ENCODE measurements at places on chromosomes 3 and 15. TPM values are rescaled to one million over a fixed set of nuclear protein-coding genes. Genes with fewer than 3 reads are reported as not detected.

- DNase-seq = peak; percentile 40
Measured at GRCh38 chr15:92603743-92604470, 51.7 kb downstream of the FAM174B start.

Gene PLA1A
- total RNA-seq = not detected

Gene ADAMTSL3
- 1.2 TPM for total RNA-seq

DNA sequence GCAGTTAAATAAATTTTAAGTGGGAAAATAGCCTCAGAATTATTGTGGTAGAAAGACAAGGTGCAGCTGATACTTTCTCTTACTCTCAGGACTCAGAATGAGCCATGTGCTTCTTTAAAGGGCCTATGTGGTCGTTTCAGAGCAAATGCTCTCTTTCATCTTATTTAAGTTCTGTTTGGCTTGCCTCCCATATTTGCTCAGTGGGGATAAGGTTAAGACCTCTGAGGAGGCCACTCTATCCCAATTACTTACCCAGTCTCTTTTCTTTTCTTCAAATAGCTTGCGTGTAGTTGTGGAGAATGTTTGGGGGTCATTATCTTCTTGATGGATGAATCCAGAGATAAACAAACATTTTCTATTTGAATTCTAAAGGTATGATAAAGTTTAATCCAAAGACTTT lies 221.9 kb downstream of the RBMS3 start:
- DNase-seq = no peak

Gene EAF2
- 5.6 TPM for total RNA-seq

GRCh38 chr3:73228437-73228836 lies 167.0 kb downstream of the EBLN2 start:
- peak; percentile 87 for DNase-seq

DNA sequence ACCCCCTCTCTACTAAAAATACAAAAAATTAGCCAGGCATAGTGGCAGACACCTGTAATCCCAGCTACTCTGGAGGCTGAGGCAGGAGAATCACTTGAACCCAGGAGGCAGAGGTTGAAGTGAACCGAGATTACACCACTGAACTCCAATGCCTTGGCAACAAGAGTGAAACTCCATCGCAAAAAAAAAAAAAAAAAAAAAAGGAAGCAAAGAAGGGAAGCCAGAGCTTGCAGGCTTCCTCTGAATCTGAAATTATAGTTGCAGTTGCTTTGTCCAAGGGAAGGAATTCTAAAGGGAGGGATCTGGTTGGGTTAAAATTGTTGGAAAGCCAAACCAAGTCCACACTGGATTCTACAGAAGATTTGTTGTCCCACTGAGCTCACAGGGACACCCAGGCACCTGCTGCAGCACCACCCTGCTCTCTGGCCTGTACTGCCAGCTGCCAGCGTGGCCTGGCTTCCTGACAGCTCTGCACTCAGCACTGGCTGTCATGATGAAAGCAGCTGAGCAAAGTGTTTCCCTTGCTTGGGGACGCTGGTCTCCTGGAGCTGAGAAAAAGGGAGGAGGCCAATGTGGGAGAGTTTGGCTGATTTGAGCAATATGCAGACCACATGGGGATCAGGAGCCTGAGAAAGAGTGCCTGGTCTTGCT lies 88.8 kb upstream of the HES1 start:
- no peak for DNase-seq

- peak; percentile 76 for DNase-seq
Measured at GRCh38 chr3:12708584-12709192, 44.8 kb upstream of the RAF1 start.

Gene PP2D1
- not detected for total RNA-seq

Gene MESP1
- 0.26 TPM for total RNA-seq
